ENCODE measurements at places on chromosomes 2 and 18. TPM values are rescaled to one million over a fixed set of nuclear protein-coding genes. Genes with fewer than 3 reads are reported as not detected.

Gene EMILIN2
- total RNA-seq, result 4.0 TPM

Gene PRADC1
- total RNA-seq, result 26.7 TPM

Gene HOXD4
- 2.1 TPM for total RNA-seq

Gene RAPGEF4
- total RNA-seq, result 11.8 TPM

Gene MAL
- total RNA-seq, result not detected

Gene MAP3K19
- total RNA-seq, result not detected

Gene CD8B
- not detected for total RNA-seq

Gene PLGLB1
- total RNA-seq, result 5.9 TPM

Gene ANKRD29
- 4.9 TPM for total RNA-seq

Gene SERPINB4
- not detected for total RNA-seq

Gene MYO3B
- total RNA-seq, result not detected

Gene VWC2L
- total RNA-seq, result not detected

Gene FRZB
- total RNA-seq, result 0.13 TPM

Gene SULT1C4
- 82.8 TPM for total RNA-seq

Gene MAP2
- 5.0 TPM for total RNA-seq

Gene MFSD2B
- not detected for total RNA-seq

Gene DTNA
- total RNA-seq, result 0.81 TPM

Gene THOC1
- total RNA-seq, result 16.2 TPM

Gene DHRS9
- 0.13 TPM for total RNA-seq

Gene LPIN1
- 30.3 TPM for total RNA-seq

Gene CRYBA2
- not detected for total RNA-seq

Gene NT5C1B
- total RNA-seq, result not detected

Gene RNF138
- 29.8 TPM for total RNA-seq

Gene TBR1
- total RNA-seq, result not detected

Gene NPAS2
- 1.1 TPM for total RNA-seq

Gene COL4A3
- not detected for total RNA-seq

Gene MTERF4
- 16.8 TPM for total RNA-seq

Gene UGT1A6
- total RNA-seq, result not detected

Gene KCNJ3
- not detected for total RNA-seq

Gene SLC19A3
- total RNA-seq, result not detected

Gene CDK15
- not detected for total RNA-seq

Gene WDR75
- 30.8 TPM for total RNA-seq

Gene KRTCAP3
- total RNA-seq, result 0.49 TPM

Gene CYS1
- total RNA-seq, result not detected

Gene SCN7A
- total RNA-seq, result not detected

Gene MDH1B
- 0.19 TPM for total RNA-seq

Gene TUBA4B
- total RNA-seq, result not detected

Gene SPP2
- not detected for total RNA-seq

Gene CNGA3
- total RNA-seq, result not detected

Gene SPTBN1
- 873 TPM for total RNA-seq

Gene CCDC68
- total RNA-seq, result 0.63 TPM

Gene NGEF
- 0.16 TPM for total RNA-seq

Gene FEZ2
- 126 TPM for total RNA-seq

Gene ANKRD30BL
- total RNA-seq, result not detected

Gene SIX3
- not detected for total RNA-seq

Gene L3MBTL4
- 10.8 TPM for total RNA-seq

Gene SETBP1
- total RNA-seq, result 2.5 TPM

Gene UGT1A8
- not detected for total RNA-seq

Gene RAB6D
- total RNA-seq, result not detected

Gene FOXD4L1
- 0.06 TPM for total RNA-seq

Gene RFTN2
- 7.8 TPM for total RNA-seq

Gene RAD51AP2
- total RNA-seq, result not detected

Gene CHRND
- total RNA-seq, result not detected

Gene PLEKHH2
- total RNA-seq, result under 0.01 TPM
